ENCODE measurements at places on chromosomes 2 and 18.

DNA sequence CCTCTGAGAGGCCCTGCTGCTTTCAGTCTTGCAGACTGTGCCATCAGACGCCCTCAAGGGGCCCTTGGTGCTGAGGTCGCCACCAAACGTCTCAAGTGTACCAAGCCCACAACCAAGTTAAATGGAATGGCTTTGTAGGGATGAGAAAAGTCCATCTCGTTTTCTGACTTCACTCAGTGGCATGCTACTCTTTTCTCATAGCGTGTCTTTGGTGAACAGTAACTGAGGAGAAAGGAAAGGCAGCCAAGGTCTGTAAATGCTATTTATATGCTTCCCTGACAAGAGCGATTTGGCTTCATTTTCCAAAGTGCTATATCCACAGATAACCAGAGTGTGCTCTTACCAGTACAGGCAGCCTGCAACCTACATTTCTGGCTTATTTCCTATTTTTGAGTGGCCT lies 123.0 kb downstream of the MTX2 start:
- no peak for DNase-seq

DNA sequence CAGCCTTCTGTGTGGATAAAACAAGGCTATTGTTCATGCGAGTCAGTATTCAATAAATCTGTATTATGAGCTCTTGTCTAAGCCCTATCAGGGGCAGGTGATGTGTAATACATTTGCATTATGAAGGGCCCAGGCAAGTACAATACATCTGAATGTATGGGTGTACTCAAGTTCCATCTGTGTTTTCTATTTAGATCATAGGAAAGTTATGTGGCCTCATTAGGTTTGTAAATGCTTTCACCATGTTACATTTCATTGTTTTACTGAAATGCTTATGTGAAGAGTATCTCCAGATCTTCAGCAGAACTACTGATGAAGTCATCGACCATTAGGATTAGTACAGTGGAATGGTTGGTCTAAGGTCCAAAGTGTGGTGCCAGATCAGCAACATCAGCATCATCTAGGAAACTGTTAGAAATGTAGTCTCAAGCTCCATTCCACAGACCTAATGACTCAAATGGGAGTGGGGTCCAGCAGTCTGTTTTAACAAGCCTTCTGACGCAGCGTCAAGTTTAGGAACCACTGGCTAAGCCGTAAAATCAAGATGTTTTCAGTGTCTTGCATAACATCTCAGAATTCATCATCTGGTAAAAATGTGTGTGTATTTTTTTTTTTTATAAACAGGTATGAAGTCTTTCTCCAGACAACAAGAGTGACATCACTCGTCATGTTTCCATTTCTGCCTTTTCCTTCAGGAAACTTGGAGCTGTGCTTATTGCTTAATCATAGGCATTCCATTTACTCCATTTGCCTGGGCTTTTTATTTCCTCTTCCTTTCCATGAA lies 80.5 kb downstream of the LYPD6 start:
- no peak for DNase-seq

- DNase-seq = no peak
Measured at GRCh38 chr2:240013343-240013742, 11.8 kb downstream of the NDUFA10 start.

GRCh38 chr2:237451643-237452469 lies 35.2 kb upstream of the MLPH start:
- no peak for DNase-seq

DNA sequence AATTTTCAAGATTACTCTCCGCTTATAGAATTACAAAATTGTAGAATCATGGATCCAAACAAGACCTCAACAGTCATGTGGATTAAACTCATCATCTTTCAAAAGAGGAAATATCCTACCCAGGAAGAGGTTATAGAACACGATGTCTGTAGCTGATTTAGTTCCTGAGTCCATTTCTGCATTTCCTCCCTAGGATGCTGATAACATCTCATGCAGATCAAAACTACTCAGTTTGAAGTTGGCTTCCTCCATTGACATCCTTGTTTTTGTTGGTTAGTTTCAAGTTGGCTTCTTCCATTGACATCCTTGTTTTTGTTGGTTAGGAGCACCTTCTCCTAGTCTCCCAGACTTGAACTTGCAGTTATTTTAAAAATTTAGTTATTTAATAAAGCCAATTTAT lies 147.5 kb downstream of the PARD3B start:
- DNase-seq = no peak

- DNase-seq = no peak
Measured at GRCh38 chr18:72539901-72540300, 4.2 kb downstream of the CBLN2 start.

DNA sequence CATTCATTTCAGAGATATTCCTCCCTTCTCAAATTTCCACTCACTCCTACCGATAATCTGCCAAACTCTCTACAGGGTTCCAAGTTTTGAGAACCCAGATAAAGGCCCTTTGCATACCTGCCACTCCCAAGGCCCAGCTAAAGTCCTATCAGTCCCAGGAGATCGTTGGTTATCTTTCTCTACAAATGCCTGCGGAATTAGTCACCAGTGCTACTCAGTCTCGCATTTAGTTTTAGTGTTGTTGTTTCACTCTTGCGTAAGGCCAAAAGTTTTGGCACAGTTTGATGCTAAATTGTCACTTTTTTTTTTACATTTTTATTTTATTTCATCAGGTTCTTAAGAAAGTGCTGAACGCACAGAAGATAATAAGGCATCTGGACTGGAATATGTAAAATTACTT lies 29.2 kb upstream of the SETBP1 start:
- no peak for DNase-seq

DNA sequence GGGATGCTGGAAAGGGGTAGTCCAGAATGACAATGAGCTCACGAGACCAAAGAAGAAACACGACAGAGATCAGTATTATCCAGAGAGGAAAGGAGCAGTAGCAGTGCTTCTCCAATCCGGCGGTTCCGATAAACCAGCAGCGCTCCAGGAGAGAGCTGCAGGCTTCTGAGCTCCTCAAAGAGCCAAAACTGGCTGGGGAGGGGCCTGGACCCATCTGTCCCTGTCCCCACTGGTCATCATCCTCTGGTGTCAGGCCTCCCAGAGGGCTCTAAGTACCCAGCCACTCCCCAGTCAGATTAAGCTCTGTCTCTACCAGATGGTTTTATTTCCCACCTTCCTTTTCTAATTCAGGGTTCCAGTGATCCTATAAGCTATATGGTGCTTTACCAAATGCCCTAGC lies 23.2 kb downstream of the DNAJC27 start:
- DNase-seq = no peak

DNA sequence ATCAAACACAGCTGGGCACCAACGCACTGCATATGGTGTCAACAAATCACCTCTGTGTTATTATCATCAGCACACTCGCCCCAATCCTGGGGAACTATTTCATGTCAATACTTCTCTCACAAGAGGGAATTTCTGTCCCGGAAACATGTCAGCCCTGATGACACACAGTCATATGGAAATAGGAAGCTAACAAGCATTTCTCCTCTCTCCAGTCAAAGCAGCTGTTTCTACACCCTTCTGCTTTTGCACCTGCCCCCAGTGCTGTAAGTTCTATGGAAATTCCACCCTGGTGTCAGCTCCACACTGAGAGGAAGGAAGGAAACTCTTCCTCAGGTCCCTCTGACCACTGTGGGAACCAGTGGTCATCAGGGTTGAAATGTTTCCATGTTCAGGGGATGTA lies 447.6 kb upstream of the ID2 start:
- DNase-seq = no peak
